ENCODE measurements at places on chromosomes 5 and 9.

DNA sequence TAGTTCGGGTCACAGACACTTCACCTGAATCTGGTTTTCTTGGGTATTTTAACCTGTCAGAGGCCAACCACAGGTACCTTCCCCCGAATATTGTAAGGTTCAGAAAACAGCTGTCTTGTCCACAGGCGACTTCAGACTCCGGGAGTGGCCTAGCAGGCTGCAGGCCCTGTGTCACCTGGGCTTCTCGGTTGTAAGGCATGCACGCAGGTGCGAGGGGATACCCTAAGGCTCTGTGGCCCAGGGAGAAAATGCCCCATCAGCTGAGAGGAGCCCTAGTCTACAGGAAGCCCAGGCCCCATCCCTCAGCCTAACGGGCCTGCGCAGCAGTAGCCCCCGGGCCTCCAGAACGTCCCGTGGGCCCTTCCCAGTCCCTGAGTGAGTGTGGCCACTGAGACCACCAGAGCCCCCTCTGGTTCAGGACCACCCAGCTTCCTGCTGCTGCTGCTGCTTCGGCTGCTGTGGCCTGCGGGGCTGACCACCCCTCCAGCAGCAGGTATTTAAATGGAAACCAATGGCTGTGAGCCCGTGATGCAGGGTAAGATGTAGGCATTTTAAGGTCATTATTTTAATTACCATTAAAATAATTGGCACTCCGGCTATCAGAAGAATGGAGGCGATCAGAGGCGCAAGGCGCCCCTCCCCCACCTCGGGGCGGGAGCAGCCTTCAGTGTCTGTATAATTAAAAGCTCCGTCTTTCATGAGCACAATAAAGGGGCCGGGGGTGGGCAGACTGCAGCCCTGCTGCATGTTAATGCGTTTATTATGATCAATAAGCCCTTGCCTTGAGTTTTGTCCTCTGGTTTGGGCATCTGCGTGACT is 65.4 kb downstream of the PSMB7 start:
- no peak for DNase-seq

DNA sequence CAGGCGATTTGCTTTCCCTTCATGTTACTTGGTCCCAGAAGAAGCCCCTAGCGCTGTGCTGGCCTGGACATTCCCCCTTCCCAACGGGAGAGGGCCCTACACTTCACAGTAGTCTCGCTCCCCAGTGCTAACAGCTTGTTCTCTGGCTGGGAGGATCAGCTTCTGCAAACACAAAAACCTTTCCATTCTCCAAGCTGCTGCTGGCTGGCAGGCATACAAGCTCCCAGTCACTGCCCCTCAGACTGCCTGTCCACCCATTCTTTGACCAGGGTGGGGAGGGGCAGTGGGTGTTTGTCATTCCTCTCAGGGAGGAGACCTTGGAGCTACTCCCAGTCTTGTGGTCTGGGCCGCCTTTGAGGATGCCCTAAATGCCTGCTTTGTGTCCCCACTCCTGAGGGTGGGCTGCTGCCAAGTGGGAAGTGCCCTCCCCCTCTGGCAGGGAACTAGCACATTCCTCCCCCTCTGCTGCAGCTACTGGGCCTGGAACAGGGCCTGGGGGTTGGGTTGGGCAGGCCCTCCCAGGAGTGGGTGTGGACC is 20.8 kb downstream of the ENHO start:
- DNase-seq: no peak

- DNase-seq: no peak
These were observed 42.7 kb upstream of the ZNF608 start for GRCh38 chr5:124789104-124789605.

DNA sequence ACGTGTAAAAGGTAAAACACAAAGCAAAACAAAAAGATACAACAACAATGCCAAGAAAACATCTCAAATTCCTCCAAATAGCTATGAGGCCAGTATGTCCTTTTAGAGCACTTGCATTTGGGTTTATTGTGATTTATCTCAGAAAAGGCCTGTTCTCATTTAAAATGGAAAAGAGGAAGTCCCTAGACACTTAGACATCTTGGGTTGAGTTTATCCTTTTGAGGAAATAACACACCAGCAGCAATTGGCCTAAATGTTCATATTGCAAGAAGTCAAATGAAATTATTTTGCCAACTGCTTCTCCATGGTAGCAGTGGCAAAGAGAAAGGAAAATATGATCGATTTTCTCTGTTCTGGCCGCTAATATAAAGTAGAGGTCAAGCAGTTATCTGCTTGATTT is 43.6 kb upstream of the TRMT10B start:
- DNase-seq: no peak

GRCh38 chr9:134940236-134941208 is 22.8 kb upstream of the FCN1 start:
- DNase-seq: no peak

GRCh38 chr9:110148384-110148783 is 59.6 kb downstream of the C9orf152 start:
- DNase-seq: peak; percentile 36

DNA sequence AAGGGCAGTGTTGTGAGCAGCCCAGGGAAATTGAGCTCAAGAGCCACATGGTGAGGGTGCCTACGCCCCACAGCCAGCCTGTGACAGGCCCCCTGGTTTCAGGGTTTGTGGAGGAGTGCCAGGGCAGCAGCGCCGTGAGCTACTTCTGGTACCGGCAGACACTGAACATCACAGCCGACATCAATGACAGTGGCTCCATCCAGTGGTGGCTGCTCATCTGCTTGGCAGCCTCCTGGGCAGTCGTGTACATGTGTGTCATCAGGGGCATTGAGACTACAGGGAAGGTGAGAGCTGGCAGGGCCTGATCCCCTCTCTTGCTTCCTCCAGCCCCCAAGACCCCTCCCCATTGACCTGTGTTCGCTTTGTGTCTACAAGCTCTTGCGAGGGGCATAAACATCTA is 10.2 kb downstream of the SLC6A18 start:
- no peak for DNase-seq

- DNase-seq: peak; percentile 54
These were observed 66.9 kb downstream of the CTSL start for GRCh38 chr9:87792831-87793288.

- DNase-seq: no peak
These were observed 36.9 kb downstream of the SLC12A7 start for GRCh38 chr5:1074816-1075554.

GRCh38 chr5:56106837-56107236 is 112.1 kb upstream of the IL6ST start:
- no peak for DNase-seq

GRCh38 chr9:115232181-115232774 is 114.3 kb upstream of the TNC start:
- no peak for DNase-seq

DNA sequence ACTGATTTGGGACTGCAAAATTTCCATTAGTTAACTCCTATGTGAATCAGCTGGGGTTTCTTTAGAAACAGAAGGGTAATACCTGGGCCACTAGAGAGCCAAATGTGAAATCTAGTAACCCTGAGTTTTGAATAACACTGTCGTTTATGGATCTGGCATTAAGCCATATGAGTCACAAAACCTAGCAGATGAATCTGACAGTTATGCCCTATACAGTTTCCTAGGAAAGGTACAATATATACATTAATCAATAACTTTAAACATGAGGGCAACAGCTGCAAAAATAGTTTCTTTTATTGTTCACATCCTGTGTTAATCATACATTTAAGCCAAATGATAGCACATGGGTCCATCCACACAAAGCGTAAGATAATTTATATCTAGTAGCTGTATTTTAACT is 56.9 kb downstream of the PAM start:
- DNase-seq: no peak

DNA sequence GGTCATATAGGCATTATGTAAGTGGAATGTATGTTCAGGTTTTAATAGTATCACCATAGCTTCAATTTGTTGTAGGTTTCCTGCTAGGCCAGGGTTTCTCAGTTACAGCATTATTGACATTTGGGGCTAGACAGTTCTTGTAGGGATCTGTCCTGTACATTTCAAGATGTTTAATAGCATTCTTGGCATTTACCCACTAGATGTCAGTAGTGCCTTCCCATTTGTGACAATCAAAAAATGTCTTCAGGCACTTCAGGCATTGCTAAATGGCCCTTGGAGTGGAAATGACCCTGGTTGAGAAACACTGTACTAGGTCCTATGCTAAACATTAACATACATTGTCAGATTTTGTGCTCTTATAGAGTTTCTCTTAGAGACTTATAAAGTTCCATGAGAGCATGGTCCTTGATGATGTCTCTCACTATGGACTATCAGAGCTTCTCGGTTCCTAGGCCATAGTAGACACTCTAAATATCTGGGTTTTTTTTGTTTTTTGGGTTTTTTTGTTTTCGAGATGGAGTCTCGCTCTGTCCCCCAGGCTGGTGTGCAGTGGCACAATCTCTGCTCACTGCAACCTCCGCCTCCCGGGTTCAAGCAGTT is 1.4 kb downstream of the KIF20A start:
- DNase-seq: no peak

- DNase-seq: no peak
These were observed 26.1 kb upstream of the AKNA start for GRCh38 chr9:114413861-114414301.

DNA sequence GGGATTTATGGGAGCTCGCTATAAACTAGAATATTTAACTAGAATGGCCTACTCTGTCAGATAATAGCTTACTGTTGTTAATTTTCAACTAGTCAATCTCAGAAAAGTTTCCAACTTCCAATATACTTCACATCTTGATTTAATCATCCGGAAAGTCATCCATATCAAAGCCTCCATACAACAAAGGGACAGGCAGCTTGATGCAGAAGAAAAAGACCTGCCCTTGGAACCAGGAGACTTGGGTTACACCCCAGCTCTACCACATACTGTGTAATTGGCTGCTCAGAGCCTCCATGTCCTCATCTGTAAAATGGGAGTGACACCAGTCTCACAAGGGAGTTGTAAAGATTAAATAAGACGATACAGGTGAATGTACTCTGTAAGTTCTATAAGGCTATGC is 1.9 kb downstream of the PTPN3 start:
- no peak for DNase-seq

DNA sequence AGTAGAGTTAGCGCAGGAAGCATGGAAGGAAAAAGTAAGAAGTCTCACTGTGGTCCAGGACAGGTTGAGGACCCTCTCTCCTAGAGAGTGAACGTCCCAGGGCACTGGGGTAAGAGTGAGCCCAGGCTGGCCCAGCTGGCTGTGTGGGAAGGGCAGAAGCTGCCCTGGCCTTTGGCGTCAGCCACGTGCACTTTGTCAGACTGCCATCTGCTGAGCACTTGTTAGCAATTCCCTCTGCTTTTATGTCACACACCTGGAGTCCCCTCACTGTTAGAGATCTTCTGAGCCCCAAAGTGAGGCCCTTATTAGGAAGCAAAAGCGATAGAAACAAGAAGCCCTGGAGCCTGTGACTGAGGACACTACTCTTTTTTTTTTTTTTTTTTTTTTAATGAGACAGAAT is 79.1 kb downstream of the UGCG start:
- peak; percentile 20 for DNase-seq

- no peak for DNase-seq
These were observed 13.7 kb downstream of the TMEFF1 start for GRCh38 chr9:100486479-100487176.

GRCh38 chr9:116378873-116379272 is 225.3 kb downstream of the PAPPA start:
- DNase-seq: no peak

DNA sequence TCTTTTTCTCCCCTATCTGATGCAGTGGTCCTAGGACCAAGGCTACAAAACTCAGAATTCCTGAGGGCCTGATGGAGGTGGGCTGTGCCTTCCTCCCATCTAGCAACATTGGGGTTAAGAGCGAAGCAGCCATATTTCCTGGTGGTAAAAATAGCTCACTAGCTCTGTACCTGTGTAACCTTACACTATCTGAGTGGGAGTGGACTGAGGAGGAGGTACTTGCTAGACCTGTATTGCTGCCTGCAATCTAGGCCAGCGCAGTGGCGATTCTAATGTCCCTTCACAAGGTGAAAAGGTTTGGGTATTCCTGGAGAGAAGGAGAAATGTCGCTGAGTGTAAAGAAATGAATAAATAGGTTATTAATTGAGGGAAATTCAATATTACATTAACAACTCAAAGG is 80.2 kb upstream of the LIFR start:
- no peak for DNase-seq

DNA sequence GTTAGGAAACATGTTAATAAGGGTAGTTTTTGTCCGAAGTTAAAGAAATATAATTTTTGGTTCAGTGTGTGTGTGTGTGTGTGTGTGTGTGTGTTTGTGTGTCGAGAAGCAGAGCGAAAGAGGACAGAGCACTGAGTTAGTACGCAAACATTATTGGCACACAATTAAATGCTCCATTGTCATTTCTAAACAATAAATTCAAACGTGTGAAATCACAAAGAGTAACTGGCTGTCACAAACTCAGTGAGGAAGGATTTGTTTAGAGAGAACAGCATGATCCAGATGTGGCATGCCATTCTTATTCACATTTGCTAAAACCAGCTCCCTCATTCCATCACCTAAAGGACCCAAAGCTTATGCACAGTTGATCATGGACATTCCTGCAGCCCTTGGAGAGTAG is 970.8 kb downstream of the DTWD2 start:
- no peak for DNase-seq

DNA sequence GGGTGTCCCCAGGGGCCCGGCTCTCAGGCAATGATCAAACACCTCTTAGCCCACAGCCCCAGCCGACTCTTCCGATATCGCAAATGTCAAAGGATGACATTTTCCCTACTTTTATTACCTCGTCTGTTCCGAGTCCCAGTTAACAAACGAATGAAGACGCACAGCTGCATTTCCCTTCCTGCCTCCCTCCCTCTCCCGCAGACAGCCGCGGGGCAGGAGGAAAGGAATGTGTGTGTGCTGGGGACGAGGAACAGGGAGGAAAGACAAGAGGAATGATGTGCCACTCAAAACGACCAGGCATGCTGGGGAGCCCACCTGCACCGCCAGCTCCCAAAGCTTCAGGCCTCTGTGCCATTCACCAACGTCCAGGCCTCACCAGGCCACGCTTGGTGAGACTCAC is 125.9 kb upstream of the SARDH start:
- no peak for DNase-seq

DNA sequence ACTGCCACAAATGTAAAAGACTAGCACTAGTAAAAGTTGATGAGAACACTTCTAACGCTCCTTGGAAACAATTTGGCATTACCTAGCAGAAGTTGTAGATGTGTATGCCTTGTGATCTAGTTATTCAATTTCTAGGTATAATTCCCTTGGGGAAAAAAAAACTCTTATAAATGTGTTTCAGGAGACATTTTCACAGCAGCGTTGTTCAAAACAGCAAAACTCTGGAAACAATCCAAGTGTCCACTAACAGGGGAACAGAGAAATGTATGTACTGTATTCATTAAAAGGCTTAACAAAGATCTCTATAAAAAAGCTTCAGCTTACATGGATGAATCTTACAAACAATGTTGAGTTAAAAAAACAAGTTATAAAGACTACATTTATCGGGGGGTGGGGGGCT is 30.4 kb downstream of the NR3C1 start:
- no peak for DNase-seq

DNA sequence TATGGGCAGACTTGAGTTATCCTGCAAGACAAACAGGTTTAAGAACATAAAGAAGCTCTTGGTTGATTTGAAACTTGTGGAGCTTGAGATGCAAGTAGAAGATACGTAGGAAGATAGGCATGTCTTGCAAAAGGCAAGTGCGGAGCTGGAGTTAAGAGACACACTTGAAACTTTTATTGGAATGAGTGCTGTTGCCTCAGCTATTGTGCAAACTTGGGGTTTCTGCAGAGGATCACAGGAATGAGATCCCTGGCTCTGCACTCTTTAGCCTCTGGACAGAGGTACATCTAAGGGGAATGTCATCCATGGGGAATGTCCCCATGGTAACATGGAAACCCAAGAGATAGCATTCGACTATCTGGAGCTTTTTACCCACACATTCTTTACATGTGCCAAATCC is 121.1 kb downstream of the ADCY2 start:
- DNase-seq: no peak
